ENCODE measurements at places on chromosomes 1 and 21.
A peak's percentile ranks its signal among the peaks of the same experiment; 100 is the strongest.

GRCh38 chr1:13706046-13706445 lies 6.1 kb downstream of the PRDM2 start:
- DNase-seq = no peak

DNA sequence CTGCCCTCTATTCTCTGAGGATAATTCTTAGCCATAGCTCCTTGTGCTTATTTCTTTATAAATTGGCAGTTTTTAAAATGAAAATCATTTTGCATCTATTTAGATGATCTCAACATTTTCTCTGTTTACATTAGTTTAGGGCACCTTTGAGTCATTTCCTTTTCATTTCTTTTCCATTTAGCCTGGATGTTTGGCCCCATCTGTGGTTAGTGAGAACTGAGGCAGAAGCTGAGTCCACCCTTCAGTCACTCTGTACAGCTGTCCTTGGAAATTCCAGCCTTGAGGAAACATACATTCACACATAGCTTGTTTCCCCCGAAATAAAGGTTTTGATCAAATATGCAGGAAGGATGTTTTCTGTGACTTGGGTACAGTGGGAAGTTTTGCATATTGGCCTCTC lies 123.7 kb downstream of the NTNG1 start:
- DNase-seq = no peak

DNA sequence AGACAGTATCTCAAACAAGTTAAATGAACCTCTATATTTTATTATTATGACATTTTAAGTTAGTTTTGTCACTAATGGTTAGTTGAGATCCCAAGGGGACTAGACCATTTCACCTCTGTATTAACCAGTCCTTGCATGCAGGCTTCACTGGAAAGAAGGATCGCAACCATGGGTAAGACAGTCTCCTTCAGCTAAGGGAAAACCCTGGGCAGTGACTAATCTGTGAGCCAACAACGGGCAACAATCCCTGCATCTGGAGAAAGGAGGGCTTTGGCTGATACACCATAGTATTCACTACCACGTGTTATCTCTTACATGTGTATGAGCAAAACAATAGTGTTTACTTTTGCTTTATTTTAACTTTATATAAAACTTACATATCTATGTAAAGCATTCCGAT lies 708.8 kb upstream of the CHRM3 start:
- no peak for DNase-seq

- DNase-seq = no peak
Measured at GRCh38 chr1:162386292-162387225, 5.0 kb downstream of the C1orf226 start.

DNA sequence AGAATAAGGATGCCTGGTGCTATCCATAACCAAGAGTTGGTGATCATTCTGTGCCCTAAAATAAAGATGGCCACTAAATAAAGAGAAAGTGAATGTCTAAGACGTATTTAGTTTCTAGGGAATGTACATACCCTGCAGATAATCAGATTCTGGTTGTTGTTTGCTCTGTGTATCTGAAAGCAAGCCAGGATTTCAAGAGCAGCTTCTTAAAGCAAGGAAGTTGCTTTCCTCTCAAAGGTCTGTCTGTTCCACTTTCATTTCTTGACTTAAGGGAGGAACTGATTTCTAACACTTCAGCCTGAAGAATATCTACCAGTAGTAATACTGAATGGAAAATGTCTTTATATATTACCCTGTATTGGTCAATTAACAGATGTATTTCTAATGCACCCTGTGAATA lies 88.8 kb downstream of the KIF1B start:
- no peak for DNase-seq

DNA sequence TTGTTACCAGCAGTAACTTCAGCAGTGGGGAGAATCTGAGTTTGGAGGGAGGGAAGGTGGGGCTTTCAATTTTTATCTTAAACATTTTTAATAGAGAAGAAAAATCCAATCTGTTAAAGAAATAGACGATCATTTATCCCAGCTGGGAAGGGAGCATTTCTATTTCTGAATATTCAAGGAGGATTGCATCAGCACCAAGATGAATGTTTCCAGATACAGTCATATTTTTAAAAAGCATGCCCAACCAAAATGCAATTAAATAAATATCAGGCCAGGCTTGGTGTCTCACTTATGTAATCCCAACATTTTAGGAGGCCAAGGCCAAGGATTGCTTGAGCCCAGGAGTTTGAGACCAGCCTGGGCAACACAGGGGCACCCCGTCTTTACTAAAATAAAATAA lies 1.7 kb upstream of the ATP1A4 start:
- DNase-seq = no peak

- DNase-seq = no peak
Measured at GRCh38 chr1:76239470-76239918, 164.9 kb downstream of the ST6GALNAC3 start.

GRCh38 chr1:30381266-30381665 lies 342.1 kb downstream of the MATN1 start:
- DNase-seq = peak; percentile 3

GRCh38 chr21:16363518-16363917 lies 633.7 kb downstream of the USP25 start:
- DNase-seq = no peak

- peak; percentile 51 for DNase-seq
Measured at GRCh38 chr1:114113411-114114184, 40.1 kb downstream of the SYT6 start.

GRCh38 chr1:7317888-7318287 lies 453.2 kb upstream of the VAMP3 start:
- no peak for DNase-seq

Measured in CD4-positive, alpha-beta T cell treated with Interleukin-4 for 1 hour (primary cell).